ENCODE measurements at places on chromosomes 6 and 20. TPM values are rescaled to one million over a fixed set of nuclear protein-coding genes. Genes with fewer than 3 reads are reported as not detected.

CFAP61 gene
- 3.5 TPM for polyA plus RNA-seq

DNA sequence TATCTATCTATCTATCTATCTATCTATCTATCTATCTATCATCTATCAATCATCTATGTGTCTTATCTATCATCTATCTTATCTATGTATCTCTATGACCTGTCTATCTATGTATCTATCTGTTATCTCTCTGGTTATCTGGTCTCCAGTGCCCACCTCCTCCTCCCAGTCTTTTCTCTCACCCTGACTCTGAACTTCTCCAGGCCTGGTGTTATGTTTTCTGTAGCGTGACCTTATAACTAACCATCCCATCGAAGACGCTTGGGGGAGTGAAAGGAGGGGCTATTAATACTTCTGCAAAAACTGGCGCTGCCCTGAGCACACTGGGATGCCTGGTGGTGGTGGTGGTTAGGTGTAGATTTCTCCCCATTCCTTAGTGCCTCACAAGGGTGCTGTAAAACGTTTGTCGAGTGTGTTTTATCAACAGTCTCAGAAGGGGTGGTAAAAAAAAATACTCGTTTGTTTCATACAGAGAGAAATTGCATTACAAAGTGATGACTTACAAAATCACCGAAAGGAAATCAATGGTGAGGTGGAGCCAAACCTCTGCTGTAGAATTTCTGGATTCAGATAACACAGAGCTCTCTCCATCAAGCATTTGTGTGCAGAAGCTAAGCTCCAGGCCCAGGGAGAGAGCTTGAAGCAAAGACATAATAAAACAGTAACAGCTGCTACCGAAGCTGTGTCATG, 156.2 kb downstream of the BCAS1 start:
- peak; percentile 57 for DNase-seq

DNA sequence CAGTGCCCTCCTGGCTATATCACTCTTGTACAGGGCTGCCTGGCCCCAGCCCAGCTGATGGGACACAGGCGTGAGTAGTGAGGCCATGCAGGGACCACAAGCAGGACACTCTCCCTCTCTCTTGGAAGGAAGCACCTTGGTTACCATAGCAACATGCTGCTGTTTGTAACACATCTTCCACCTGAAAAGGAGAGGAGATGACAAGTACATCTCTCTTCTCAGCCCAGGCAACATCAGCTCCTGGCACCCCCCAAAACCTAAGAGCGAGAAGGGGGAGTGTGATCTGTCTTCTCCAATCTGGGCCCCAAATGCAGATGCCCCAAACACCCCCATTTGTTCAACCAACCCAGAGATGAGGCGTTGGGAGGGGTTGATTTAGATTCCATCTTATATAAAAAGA, 49.9 kb downstream of the KCNB1 start:
- DNase-seq, result no peak

- DNase-seq, result no peak
Observed at GRCh38 chr6:63295553-63296194, 24.1 kb downstream of the LGSN start.

- DNase-seq, result no peak
Observed at GRCh38 chr20:1489325-1489724, 1.9 kb downstream of the SIRPB2 start.

DNA sequence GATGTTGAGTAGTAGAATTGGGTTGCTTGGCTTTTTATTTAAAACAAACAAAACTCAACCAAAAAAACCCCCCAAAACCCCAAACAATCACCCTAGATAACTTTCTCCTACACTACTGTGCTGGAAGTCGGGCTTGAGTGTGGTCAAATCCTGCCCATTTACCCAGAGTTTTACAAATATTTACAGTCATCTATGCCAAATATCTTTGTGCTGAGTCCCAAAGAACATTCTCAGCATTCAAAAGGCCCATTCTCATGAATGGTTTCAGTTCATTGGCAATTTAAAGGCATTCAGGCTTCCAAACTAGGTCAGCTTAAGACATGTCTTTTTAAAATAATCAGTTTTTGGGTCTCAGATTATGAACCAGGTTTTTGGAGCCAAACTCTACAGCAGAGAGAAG, 1.8 kb downstream of the RNF144B start:
- DNase-seq, result no peak

- no peak for DNase-seq
Observed at GRCh38 chr20:57890202-57890800, 180.5 kb upstream of the PMEPA1 start.

DNA sequence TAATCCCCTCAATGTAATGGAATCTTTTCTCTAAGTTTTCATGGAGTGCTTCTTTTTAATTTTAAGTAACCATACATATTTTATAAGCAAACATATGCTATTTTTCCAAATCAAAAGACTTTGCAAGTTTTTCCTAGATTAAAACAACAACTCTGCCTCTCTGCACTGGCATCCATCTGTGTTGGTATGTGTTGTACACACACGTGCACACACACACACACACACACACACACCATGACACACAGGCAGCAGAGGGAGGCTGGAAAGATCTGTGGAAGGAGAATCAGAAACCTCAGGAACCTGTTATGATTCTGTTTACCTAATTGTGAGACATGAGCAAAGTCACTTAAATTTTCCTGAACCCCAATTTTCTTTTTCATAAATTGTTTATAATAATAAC, 295.0 kb upstream of the PRDM1 start:
- DNase-seq, result no peak

- DNase-seq, result no peak
Observed at GRCh38 chr6:90835596-90836212, 248.8 kb upstream of the MAP3K7 start.

GRCh38 chr6:137949686-137950390, 82.8 kb downstream of the TNFAIP3 start:
- no peak for DNase-seq

ADGB gene
- not detected for polyA plus RNA-seq

NHSL1 gene
- 37.3 TPM for polyA plus RNA-seq

DNA sequence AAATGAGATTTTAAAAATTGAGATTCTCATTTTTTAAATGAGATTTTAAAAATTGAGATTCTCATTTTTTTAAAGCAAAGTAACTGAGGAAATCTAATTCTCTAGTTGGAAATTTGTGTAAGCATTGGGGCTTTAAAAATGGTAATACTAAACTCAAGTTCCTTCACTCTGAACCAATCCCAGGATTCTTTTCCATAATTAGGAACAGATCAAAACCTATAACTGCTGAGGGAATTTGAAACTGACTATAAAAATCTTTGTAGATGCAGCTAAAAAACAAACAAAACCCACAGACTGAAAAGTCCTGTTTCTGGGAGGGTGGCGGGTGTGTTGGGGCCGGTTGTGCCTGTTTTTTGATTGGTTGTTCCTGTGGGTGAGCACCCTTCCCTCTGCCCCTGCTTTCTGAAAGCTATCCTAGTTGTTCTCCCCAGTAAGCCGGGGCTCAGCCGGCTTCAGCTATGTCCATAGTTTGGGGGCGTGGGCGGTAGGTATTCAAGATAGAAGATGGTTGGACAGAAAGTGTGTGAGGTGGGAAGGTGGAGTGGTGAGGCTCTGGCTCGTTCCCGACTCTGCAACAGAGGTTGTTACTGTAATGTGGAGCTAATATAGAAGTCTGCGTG, 49.3 kb downstream of the GFRA4 start:
- DNase-seq, result no peak

ZNF831 gene
- polyA plus RNA-seq, result 0.31 TPM

DNA sequence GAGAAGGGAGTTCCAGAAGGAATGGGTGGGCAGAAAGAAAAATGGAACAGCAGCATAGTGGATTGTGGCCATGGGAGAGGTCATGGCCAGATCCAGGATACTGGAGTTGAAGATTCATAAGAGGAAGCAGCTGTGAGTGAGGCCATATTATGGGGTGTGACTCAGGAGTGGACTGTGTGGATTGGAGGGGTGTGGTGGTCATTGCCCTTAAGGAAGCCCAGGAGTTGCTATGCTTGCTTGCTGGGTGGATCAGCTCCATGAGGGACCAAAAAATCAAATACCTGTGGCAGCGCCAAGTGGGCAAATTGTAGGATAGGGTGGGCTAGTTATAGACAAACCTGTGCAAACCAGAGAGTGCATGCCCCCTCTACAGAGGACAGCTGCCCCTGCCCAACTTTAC, 18.3 kb downstream of the LRRC1 start:
- no peak for DNase-seq

DNA sequence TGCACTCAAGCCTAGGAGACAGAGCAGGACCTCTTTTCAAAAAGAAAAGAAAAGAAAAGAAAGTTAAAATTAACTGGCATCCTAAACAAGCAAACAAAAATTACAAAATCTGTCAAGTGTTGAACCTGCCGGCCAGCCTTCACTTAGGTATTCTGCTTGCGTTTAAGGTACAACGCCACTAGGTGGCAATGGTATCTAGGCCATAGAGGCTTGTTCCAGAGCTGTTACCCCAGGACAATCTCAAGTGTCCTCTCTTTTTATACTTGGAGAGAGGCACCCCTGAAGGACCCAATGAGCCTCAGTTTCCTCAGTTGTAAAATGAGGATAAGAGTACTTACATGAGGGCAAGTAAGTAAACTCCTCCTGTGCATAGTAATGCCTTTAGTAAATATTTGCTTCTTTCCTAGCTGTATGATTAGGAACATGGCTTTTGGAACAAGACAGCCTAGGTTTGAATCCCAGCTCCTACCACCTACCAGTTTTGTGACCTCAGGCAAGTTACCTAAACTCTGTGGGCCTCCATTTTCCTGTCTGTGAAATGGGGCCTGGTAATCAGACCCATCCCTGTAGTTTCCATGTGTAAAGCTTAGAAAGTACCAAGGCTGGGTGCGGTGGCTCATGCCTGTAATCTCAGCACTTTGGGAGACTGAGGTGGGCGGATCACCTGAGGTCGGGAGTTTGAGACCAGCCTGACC, 5.8 kb upstream of the PACSIN1 start:
- DNase-seq, result no peak

DNA sequence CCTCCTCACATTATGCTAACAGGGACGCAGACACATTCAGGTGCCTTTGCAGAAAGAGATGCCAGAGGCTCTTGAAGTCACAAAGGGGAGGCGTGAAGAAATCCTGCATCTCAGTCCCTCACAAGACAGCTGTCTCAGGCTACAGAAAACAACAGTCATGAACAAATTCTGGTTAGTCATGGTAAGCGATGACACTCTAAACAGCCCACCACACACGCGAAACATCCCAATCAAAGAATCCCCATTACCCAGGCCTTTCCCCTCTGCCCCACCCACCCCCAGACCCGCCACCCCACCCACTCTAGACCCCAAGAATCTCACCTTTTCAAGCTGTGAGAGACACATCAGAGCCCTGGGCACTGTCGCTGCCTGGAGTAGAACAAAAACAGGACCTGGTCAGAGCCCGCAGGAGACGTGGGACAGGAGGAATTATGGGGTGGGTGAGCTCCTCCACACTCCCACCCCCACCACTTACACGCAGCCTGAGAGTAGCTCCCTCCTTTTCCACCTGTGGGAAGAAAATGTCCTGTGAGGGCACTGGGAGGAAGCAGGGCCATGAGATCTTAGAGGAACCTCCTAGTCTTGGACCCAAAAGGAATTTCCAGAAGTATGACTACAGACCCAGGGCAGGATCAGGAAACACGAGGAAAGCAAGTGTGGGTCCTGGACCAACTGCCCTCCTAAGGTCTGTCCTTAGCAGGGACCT, 2.7 kb downstream of the HLA-B start:
- no peak for DNase-seq

HTR1E gene
- polyA plus RNA-seq, result not detected

GRCh38 chr20:45128099-45128498, 3.8 kb upstream of the WFDC12 start:
- DNase-seq, result no peak

ZSCAN16 gene
- polyA plus RNA-seq, result 4.0 TPM

DNA sequence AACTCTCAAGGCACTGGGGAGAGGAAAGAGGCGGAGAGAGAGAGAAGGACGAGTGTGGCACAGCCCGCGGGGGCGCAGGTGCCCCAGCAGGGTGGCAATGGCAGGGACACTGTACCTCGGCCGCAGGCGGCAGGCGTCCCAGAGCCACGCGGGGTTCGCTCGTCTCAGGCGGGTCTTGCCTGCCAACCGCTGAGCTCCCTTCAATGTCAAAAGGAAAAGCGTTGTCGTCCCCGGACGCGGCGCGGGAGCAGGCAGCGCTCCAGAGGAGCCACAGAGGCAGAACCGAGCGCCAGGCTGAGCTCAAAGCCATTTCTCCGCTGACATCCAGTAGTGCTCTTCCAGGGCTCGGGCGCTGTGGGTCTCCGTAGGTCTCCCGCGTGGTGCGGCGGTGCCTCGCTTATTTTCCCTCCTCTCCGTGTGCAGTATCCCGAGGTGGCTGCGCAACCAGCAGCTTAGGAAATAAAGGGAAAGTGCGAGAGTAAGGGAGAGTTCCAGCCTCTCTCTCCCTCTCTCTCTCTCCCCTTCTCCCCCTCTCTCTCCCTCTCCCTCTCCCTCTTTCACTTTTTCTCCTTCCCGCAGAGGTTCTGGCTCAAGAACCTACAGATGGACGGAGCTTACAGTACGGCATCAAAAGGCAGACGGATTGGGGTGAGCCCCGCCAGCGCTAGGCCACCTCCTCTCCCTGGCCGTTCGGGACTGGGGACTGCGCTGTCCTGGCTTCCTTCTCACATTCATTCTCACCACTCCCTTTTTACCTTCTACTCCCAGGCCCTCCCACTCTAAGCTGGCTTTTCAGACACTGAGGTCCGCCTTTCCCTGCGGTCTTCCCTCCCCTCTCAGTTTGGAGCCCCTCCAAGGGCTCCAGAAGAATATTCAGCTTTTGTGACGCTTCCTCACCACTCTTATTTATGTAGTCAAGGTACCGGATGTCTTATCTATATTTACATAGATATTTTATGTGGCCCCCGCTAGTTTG, at the start of gene LAMA4:
Gene LAMA4, minus strand, starts transcription at position 727 of the 976 bp plus-strand sequence. Its CDS starts 417 bp downstream, at position 310.
- DNase-seq, result peak; percentile 73

All from hindlimb muscle (tissue), 1 donor.